ENCODE measurements at places on chromosomes 3 and 15.

GRCh38 chr15:79513940-79514339 is 81.8 kb downstream of the MINAR1 start:
- DNase-seq: no peak

- DNase-seq: no peak
Measured at GRCh38 chr3:53764026-53764775, 82.0 kb downstream of the CHDH start.

- peak; percentile 1 for DNase-seq
Measured at GRCh38 chr3:55085231-55085630, 157.4 kb upstream of the LRTM1 start.

GRCh38 chr3:147421184-147421912 is 12.2 kb downstream of the ZIC1 start:
- DNase-seq: no peak

DNA sequence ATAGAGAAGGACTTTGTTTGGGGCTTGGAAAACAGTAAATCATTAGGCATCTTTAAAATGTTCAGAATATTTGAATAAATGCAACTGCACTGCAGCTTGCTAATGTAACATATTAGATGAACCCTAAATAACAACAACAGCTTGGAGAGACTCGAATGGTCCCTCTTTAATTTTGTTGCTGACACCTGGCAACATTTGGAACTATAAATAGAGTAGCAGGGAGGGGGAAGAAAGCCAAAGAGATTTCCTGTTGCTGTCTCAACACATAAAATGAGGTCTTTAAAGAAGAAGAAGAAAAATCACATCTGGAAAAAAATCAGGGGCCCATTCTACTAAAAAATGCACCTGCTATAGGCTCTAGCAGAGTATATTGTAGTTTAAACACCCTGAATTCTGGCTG is 49.9 kb upstream of the DPPA4 start:
- no peak for DNase-seq

DNA sequence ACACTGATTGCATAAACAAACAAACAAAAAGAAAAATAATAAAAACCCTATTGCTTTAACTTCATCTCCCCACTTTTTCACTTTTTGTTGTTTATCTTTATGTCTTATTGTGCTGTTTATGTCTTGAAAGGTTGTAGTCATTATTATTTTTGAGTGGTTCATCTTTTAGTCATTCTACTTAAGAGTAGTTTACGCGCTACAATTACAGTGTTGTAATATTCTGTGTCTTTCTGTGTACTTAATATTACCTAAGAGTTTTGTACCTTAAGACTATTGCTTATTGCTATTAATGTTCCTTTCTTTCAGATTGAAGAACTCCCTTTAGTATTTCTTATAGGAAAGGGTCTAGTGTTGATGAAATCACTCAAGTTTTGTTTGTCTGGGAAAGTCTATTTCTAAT is 28.1 kb downstream of the TM4SF18 start:
- no peak for DNase-seq
